ENCODE measurements at places on chromosomes 3 and 15. TPM values are rescaled to one million over a fixed set of nuclear protein-coding genes. Genes with fewer than 3 reads are reported as not detected.

The NME9 gene
- 0.65 TPM for total RNA-seq

The SOX2 gene
- not detected for total RNA-seq

The PLSCR1 gene
- 68.9 TPM for total RNA-seq

The CYP1A2 gene
- total RNA-seq = not detected
